ENCODE measurements at places on chromosomes 1 and 21. TPM values are rescaled to one million over a fixed set of nuclear protein-coding genes. Genes with fewer than 3 reads are reported as not detected.

The FCRL4 gene
- not detected for polyA plus RNA-seq

The CD1B gene
- not detected for polyA plus RNA-seq

The LCE1C gene
- not detected for polyA plus RNA-seq

The AKR7A3 gene
- polyA plus RNA-seq = 108 TPM

The DENND2D gene
- 45.3 TPM for polyA plus RNA-seq

The KCNA3 gene
- not detected for polyA plus RNA-seq

The EPS8L3 gene
- not detected for polyA plus RNA-seq
